ENCODE measurements at places on chromosomes 2 and 18.
A peak's percentile ranks its signal among the peaks of the same experiment; 100 is the strongest.

DNA sequence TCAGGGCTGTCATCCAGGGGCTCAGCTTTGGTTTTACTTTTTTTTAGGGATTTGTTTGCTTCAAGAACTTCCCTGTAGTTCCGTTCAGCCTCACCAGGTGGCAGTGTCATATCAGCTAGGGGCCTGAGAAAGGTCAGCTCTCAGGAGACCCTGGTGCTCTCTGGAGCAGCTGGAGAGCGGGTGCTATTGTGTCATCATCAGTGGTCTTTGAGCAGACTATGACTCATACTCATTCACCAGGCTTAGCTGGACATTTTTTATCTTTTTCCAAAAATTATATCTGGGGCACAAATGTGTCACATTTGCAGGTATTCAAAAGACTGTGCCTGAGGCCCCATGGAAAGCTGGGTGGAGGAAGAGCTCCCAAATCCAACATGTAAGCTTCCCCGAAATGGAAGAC lies 24.4 kb downstream of the ZNF892 start:
- ATAC-seq, result peak; percentile 38

- no peak for ATAC-seq
Observed at GRCh38 chr2:61771904-61772845, 81.7 kb downstream of the FAM161A start.

GRCh38 chr2:236498369-236498768 lies 71.3 kb upstream of the ACKR3 start:
- no peak for ATAC-seq

- ATAC-seq, result no peak
Observed at GRCh38 chr2:61520261-61520660, 17.9 kb downstream of the XPO1 start.

GRCh38 chr18:80231616-80232015 lies 15.7 kb downstream of the PARD6G start:
- ATAC-seq, result no peak

GRCh38 chr2:200259577-200259957 lies 46.9 kb upstream of the SPATS2L start:
- ATAC-seq, result no peak

- no peak for ATAC-seq
Observed at GRCh38 chr2:30986231-30986580, 152.0 kb downstream of the GALNT14 start.

DNA sequence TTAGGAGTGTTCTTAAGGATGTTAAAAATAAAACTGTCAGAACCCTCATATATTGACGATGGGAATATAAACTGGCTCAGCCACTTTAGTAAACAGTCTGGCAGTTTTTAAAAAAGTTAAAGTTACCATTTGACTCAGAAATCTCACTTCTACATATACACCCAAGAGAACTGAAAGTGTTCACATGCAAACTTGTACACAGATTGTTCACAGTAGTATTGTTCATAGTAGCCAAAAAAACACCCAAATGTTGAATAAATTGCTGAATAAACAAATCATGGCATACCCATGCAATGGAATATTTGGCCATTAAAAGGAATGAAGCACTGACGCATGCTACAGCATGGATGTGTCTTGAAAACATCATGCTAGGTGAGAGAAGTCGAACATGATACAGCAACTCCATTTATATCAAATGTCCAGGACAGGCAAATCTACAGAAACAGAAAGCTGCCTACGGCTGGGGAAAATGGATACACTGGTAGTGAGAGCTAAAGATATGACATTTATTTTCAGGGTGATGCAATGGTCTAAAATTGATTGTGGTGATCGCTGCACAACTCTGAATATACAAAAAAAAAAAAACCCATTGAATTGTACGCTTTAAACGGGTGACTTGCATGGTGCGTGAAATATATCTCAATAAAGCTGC lies 10.1 kb downstream of the RPL31 start:
- no peak for ATAC-seq
